ENCODE measurements at places on chromosomes 7 and 10.

DNA sequence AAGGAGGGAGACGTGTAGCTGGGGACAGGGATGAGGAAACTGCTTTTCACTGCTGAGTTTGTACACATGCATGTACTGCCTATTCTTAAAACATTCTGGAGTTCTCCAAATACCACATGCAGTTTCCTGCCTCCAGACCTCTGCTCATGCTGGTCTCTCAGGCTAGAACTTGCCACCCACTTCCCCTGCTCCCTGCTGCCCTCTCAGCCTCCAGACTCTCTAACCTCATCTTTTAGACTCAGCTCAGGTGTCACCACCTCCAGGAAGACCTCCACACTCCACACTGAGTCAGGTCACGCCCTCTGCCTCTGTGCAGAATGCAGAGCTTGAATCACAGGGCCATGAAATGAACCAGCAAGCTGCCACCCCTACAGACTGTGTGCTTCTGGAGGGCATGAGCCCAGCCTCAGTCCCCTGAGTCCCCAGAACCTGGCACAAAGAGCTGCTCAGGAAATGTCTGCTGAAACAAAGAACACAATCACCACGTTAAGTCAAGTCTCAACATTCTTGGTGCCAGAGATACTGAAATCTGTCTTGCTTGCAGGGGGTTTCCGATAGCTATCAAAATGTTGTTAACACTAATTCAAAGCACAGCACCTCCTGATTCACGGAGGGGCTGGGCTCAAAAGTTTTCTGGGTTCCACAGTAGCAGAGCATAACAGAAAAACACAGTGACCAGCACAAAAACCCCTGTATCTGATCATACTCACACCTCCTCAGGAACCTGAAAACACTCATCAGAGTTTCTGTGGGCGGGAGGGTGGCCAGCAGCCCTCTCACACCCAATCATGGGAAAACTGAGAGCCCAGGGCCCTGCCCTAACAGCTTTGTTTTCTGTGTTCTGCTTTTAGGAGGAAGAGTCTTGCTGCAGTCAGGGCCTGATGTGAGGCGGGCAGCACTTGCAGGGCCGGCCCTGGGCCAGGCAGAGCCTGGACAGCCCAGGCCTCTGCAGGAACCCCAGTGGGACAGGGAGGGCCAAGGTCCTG, 21.1 kb downstream of the FAM53B start:
- DNase-seq = peak; percentile 41

DNA sequence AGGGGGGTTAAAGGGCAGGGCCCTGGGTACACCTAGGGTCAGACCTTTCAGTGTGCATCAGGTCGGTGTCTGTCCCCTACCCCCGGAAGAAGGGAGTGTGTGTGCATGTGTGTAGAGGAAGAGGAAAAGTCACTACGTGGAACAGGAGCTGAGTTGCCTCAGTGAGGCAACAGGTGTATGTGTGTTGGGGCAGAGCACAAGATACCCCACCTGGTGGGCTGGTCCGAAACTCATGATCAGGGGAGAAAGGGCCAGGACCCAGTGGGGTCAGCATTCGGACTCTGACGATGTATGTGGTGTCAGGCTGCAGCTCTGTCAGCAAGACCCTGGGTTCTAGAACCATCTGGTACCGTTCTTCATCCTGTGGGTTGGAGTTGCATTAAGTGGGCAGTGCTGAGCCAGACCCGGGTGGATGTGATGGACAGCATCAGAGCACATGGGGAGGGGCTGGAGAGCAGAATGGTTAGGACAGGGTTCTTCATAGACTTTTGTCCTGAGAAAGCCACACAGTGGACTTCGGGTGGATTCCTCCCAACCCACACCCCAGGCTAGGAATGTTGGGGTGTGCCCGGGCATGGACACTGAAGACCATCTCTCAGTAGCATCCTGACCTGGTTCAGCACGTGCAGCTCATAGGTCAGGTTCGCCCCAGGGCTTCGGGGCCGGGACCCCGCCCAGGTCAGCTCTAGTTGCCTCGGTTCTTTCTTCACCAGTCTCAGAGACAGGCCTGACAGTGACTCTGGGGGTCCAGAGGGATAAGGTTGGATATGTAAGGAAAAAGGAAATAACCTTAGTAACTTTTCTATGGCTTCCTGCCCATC, 10.7 kb downstream of the EPHA1 start:
- no peak for DNase-seq

DNA sequence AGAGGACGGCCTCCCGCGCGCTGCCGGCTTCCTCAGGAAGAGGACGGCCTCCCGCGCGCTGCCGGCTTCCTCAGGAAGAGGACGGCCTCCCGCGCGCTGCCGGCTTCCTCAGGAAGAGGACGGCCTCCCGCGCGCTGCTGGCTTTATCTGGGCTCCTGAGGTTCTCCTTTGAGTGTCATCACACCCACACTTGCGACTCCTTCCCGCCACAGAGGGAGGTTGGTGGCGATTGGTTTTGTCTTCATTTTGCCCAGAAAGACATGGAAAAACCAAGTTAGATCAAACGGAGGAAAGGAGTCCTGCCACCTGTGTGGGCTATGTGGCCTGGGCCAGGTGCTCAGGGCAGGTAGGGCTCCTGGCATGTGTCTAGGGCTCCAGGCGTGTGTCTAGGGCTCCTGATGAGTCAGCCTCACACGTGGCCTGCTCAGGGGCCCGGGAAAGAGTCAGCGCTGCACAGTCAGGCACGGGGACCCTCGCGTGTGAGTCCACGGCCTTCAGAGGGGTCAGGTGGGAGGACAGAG, 138.0 kb downstream of the VIPR2 start:
- no peak for DNase-seq

- DNase-seq = no peak
Observed at GRCh38 chr10:34627331-34627730, 187.8 kb downstream of the PARD3 start.

GRCh38 chr7:80945976-80946375, 27.1 kb upstream of the SEMA3C start:
- no peak for DNase-seq

- DNase-seq = no peak
Observed at GRCh38 chr7:23475576-23475839, 5.2 kb upstream of the IGF2BP3 start.

GRCh38 chr7:89259085-89259484, 463.5 kb upstream of the TEX47 start:
- no peak for DNase-seq

GRCh38 chr10:80165173-80165572, 32.6 kb downstream of the PLAC9 start:
- no peak for DNase-seq

Data from effector memory CD4-positive, alpha-beta T cell (primary cell).